ENCODE measurements at places on chromosomes 7 and 10.

DNA sequence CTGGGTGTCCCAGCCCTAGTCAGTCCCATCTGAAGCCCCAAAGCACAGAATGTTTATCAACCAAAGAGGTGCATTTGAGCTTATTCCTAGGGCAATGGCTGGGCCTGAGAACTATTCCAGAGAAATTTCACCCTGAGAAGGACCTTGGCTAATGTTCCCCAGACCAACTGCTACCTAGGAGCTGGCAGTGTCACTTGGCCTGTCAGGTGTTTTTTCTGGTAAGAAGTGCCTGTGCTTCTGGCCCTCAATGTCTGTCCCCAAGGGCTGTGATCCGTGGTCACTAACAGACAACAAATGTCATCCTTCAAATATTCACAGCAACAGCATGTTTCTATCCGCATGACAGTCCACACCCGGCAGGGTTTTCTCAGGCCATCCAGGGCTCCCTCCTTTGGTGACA, 209.3 kb upstream of the FRMD4A start:
- ATAC-seq = no peak

DNA sequence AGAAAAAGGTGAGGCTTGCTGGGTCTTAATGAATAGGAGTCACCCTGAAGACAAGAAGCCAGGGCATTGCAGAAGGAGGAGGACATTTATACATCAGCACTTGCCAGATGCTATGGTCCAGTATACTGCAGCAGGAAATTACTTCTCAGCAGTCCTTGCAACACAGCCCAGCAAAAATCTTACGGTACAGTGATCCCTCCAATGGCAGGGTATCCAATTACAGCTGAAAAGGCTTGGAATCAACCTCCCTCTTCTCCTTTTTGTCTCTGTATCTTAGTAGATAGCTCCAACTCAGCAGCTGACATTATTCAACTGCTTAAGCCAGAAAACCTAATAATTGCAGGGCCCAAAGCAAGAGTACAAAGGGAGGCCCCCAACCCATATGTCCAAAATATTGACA, 128.3 kb upstream of the COBL start:
- ATAC-seq = no peak

DNA sequence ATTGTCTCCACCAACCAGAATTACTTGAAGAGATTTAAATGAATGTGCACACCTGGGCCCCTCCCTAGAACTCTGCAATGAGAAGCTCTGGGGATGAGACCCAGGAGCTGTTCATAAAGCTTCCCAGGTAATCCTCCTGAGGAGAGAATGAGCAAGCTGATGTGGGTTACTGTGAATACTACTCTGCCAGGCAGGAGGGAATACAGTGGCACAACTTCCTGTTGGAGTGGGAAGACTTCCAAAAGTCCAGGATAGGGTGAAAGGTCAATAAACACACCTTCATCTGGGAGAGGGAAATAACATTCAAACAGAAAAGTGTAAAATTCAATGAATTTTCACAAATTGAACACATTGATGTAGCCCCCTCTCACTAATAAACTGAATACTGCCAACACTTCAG, 351.4 kb downstream of the ABCA13 start:
- ATAC-seq = no peak

DNA sequence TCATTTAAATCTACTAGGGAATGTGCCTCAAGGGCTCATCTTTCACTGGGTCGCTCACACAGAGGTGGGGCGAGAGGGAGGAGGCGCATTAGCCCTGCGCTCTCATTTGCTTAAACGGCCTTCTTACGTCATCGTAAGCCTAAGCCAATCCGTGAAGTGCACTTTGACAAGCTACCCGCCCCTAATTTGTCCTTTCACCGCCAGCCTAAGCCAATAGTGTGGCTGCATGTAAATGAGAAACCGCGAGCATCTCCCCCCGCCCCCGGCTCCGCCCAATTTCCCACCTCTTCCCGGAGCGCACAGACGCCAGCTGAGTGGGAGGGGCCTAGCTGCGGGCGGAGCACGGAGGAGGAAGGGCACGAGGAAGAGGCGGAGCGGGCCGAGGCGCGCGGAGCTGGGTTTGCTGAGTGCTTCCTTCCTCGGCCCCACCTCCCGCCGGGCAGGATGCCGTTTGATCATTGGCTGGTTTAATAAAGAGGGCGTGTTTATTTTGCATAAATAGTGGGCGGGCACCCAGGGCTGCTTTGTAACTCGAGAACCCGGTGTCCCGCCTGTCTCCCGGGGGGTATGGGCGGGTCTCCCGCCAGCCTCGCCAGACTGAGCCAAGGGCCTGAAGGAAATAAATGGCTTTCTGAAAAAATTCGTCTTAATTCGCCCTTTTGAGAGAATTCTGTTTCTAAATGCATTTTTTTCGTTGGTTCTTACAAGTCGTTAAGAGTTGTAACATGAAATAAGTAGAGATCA, 289.6 kb upstream of the NFE2L3 start:
- peak; percentile 96 for ATAC-seq

DNA sequence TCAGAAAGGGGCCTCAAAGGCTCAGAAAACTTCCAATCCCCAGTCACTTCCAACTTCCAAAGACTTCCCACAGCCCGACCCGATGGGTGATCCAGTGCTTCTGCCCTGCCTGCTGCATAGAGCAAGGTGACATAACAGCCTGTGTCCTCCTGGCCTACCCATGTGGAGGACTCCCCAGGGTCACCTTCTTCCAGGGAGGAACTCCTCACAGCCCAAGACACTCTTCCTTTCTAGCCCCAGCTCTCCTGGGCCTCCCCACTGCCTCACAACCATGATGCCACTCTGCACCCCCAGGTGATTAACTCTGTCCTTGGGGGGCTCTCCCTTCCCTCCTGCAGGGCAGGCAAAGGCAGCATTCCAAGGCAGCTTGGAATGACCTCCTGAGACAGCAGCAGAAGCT, 158.4 kb upstream of the PDE1C start:
- ATAC-seq = no peak

DNA sequence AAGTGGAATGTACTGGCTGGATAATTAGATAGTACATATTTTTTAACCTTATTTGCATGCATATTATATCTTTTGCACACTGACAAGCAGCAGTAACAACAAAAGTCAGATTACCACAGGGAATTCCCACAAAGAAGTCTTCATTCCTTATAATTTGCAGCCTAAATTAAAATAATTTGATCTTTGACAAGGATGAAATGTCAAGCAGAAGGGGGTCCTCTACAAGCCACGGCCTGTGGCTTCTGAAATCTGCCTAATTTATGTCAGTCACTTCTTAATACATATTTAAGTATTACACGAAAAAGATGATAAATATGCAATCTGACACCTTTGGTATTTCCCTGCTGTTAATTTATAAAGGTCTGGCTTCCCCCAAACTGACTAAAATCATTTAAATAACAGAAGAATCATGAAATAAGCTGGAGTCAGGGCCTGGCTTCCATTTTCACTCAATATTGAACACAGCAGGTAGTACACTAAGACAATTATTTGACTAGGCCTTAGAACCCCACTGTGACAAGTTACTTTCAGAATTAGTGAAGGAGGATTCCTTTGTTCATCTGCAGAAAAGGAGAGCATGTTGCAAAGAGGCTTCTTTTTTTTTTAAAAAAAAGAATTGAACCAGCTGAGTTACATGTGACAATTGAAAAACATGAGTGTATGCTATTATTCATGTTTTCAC, 351.1 kb upstream of the ETV1 start:
- ATAC-seq = no peak

DNA sequence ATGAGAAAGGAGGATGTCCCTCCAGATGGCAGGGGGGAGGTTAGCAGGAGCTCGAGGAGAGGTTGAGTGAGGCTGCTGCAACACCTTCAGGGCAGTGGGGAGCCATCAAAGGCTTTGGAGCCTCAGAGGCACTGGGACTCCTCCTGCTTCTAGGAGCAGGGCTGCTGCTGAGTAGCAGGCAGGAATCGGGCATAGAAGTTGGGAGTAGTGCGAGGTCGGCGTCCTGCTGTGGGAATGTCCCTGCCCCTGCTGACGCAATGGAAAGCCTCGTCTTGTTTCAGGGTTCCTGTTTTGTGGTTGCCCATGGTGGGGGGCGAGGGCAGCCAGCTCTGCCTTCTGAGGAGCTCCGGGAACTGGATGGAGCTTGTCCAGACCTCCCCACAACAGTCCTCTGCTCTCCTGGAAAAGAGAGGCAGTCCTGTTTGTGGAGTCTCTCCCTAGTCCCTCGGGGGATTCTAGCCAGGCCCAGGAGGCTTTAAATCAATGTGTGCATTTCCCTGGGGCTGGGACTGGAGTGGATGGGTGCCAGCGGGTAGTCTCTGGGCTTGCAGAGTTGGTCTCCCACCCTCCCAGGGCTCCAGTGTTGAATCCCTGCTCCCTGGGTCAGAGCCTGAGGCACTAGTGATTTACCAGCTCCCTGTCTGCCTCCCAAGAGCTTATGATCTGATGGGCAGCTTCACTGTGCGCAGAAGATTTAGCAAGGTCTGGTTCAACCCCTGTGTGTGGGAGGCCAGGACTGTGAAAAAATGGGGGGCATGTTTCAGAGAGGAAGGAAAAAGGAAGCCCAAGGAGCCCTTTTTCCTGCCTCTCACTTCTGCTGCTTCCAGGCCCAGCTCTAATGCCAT, 98.7 kb upstream of the PPIF start:
- peak; percentile 31 for ATAC-seq

DNA sequence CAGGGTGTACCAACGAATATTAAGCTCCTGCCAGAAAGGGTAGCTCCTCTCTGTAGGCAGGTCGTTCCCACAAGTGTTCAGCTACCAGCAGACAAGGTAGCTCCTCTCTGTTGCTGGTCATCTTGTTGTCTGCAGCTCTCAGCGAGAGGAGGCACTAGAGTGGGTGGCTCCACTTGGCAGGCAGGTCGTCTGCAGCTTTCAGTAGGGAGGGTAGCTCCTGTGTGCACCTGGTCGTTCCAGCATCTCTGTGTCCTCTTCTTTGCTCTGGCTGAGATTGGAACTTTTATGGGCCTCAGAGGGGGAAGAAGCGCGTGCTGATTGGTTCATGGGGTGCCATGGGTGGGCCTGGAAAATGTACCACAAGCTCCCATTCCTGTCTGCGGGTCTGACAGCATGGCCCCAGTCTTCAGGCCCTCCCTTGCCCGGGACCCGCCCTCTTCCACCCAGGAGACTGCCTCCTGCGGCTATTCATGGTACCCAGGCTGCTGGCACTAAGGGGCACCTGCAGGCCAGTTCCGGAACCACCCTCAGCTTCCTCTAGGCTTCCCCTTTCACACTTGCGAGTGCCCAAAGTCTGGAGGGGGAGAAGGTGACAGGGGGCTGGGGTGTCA, 63.9 kb upstream of the CACNA2D1 start:
- ATAC-seq = no peak

DNA sequence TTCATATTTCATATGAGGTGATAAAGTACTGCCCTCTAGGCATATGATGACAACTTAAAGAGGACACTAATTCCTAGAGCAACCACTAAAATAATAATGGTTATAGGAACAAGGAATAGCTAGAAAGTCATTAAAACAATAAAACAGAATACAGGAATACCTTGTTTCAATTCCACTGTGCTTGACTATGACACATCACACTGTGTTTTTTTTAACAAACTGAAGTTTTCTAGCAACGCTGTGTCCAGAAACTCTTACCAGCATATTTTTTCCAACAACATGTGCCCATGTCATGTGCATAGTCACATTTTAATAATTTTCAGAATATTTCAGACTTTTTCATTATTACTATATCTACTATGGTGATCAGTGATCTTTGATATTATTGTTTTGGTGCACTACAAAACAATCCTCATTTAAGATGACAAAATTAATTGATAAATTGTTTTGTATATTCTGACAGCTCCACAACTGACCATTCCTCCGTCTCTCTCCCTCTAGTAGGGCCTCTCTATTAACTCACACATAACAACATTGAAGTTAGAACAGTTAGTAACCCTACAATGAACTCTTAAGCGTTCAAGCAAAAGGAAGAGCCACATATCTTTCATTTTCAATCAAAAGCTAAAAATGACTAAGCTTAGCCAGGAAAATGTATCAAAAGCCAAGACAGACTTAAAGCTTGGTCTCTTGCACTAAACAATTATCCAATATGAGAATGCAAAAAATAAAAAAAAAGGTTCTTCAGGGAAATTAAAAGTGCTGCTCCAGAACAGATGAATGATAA, 85.8 kb downstream of the SNX13 start:
- ATAC-seq = no peak

DNA sequence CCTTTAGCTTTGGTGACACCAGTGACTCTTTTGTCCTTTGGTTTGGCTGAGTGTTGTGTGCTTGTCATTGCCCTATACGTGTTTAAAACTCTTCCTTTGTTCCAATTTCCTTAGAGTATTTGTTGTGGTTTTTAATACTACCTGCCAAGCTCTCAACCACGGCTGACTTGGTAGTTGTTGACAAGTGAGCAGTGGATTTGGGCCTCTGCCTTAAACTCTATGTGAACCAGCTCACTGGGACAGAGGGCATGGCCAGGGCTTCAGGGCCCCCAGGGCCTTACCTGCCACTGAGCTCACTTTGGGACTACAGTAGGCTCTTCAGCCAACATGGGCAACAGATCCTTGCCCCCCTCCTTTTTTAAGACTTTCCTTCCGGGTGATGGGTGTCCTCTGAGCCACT, 9.6 kb upstream of the DMBT1 start:
- ATAC-seq = no peak

DNA sequence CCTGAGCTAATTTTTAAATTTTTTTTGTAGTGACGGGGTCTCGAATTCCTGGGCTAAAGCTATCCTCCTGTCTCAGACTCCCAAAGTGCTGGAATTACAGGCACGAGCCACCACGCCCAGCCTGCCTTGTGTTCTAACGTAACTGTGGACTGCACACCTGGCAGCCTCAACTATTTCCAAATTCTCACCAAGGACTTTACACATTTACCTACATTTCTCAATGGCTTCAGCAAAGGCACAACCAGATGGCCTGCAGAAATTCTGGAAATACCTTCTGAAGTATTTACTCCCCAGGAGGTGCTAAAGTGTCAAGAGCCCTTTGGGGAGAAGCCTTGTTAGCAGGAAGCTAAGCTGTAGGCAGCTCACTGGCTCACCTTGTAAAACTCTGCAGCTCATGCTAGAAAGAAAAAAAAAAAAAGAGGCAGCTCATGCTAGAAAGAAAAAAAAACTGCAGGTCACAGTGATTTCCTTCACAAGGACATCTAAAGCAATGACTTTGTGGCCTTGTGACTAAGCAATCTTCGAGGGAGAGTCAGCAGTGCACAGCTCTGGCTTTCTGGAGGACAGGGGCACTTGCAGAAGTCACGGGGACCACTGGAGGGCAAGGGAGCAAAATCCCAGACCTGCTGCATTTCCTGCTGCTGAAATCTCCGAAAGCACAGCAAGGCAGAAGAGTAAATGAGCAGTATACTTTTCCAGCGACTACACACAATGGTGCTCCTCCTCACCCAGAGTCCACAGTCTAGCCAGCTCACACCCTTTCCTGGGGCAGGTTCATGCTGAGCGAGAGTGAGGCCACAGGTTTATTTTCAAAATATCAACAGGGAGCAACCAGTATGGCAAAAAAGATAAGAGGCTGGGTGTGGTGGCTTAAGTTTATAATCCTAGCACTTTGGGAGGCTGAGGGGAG, 40.4 kb downstream of the BAIAP2L1 start:
- no peak for ATAC-seq
